ENCODE measurements at places on chromosomes 3 and 15. TPM values are rescaled to one million over a fixed set of nuclear protein-coding genes. Genes with fewer than 3 reads are reported as not detected.

- DNase-seq = no peak
Measured at GRCh38 chr3:14379843-14380242, 22.6 kb upstream of the SLC6A6 start.

Gene ZKSCAN7
- 1.9 TPM for total RNA-seq

Gene LRRC34
- 2.5 TPM for total RNA-seq

Gene ERICH6
- not detected for total RNA-seq

Gene RNU6-1
- total RNA-seq = not detected

GRCh38 chr3:30612437-30613132 lies 6.2 kb downstream of the TGFBR2 start:
- no peak for DNase-seq

GRCh38 chr3:46429671-46430070 lies 22.6 kb downstream of the CCRL2 start:
- no peak for DNase-seq

DNA sequence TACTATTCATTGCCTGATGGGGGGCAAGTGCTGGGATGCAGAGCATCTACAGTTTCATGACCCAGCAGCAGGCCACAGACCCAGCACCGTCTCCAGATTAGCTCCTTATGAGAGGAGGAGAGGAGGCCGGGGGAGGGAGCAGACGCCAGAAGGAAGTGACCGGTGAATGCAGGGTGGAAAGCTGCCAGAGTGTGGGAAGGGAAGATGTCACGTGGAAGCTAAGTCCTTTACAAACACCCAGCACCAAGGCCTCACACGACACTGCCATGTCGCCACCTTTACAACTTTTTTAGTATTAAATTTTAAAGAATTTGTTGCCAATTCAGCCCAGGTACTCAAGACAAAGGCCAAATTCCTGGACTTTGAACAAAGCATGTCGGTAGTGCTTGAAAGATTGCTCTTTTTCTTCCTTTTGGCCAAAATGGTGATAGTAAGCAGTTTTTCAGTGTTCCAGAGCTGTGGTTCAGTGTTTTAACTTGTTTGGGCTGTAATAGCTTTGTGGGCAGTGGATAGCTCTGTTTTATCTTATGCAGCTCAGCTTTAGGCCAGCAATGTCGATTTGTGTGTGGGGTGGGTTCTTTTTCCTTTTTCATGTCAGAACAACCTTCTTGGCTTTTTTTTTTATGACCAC lies 58.2 kb downstream of the ZBTB38 start:
- DNase-seq = peak; percentile 89

GRCh38 chr15:88623061-88623460 lies 1.9 kb downstream of the AEN start:
- peak; percentile 55 for DNase-seq

Gene CLDN18
- total RNA-seq = not detected

GRCh38 chr3:45665101-45665572 lies 24.1 kb upstream of the SACM1L start:
- peak; percentile 78 for DNase-seq

Gene STRA6
- not detected for total RNA-seq

Gene NMB
- 9.8 TPM for total RNA-seq

Gene SAMMSON
- not detected for total RNA-seq

GRCh38 chr3:33648793-33649192 lies 69.3 kb downstream of the CLASP2 start:
- DNase-seq = no peak

Gene SEMA7A
- total RNA-seq = 1.7 TPM

Gene CCDC33
- total RNA-seq = not detected

Gene XRN1
- 40.0 TPM for total RNA-seq

DNA sequence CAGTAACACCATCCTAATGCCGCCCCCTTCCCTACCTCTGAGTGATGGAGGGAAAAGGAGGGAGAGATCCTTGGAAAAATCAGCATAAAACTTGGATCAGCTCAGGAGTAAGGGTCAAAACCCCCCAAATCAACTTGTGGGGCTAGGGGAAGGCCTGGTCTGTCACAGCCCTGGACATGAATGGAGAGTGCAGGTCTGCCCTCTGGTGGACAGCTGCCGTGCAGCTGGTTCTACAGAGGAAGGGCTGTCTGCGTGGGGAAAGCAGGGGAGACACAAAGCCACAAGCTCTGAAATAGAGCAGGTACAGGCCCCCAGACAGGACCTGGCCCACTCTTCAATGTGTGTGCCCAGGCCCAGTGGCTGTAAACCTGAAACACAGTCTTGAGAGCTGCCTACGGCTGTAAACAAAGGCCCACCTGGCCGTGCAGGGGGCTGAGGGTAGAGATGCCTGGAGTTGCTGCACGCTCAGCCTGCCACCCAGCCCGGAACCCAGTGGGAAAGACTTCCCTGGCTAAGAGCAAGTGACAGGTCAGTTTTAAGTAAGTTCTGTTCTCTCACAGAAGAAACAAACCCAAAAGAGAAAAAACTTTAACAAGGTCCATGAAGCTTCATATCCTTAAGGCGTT lies 16.4 kb downstream of the CLK3 start:
- peak; percentile 51 for DNase-seq

Gene ACAN
- total RNA-seq = not detected

DNA sequence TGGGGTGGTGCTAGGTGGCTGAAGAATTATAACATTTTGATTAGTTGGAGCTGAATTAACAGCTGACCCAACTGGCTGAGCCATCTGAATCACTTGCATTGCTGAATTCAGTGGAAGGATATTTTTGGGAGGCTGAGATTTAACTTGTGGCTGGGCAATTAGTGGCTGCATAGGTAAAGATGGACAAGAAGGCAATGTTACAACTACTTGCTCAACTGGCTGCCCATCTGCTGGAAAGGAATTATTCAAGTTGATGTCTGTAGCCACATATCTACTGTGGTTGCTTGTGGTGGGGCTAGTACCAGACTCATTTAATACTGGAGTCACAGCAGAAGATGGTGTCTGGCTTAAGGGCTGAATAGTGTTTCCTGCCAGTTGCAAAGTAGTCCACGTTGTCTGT lies 36.4 kb downstream of the USF3 start:
- no peak for DNase-seq

- DNase-seq = no peak
Measured at GRCh38 chr3:190013943-190014924, 106.5 kb downstream of the P3H2 start.

DNA sequence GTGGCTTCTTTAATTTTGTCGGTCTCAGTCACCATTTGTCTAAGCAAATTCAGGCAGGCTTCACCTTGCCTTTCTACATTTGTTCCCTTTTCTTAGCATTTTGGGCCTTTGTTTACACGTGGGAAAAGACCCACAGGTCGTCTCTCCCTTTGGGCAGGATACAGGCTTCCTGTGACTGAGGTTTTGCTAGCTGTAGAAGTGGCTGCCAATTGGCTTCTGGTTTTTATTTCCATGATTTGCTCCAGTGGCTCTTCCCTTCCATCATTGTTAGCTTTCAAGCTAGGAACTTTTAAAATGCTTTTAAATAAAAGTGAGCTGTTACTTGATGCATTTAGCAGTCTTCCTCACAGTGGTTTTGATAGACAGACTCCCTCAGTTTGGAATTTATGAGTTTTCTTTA lies 37.3 kb downstream of the MLH1 start:
- DNase-seq = peak; percentile 30

DNA sequence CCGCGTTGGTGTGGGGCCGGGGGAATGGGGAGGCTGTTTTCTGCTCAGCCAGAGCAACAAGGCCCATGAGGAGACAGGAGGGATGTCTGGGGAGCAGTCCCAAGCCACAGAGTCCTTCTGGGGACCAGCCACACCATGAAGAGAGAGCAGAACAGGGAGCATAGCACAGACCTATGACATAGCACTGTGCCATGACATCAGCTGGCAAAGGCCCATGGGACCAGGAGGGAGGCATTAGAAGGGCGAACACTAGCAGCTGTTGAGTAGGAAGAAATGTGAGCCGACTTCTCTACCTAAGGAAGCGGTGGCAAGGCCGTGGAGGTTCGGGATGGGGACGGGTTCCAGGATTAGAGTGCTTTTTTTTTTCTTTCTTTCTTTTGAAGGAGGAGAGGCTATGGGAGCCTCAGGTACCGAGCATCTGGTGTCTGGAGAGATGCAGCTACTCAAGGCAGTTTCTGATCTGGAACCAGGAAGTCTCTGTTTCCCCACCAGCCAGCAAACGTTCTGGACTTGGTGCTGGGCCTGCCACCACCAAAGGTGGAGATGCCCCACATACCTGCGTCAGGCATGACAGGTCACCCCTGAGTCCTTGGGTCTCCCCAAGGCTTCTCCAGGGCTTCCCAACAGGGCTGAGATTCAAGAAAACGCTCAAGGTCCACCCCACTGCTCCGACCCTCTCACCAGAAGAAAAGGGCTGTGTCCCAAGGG lies 77.3 kb upstream of the CGNL1 start:
- no peak for DNase-seq

Gene SAMD7
- not detected for total RNA-seq

Gene CHRNA5
- total RNA-seq = 12.7 TPM

Gene RARB
- total RNA-seq = 19.3 TPM

Gene CACNA2D2
- not detected for total RNA-seq

Gene CHST14
- 49.2 TPM for total RNA-seq

Measured in endothelial cell of umbilical vein (primary cell).